ENCODE measurements at places on chromosomes 3 and 15.

GRCh38 chr3:81837071-81837593, 75.7 kb upstream of the GBE1 start:
- DNase-seq = no peak

GRCh38 chr15:27573805-27574485, 525.2 kb downstream of the OCA2 start:
- DNase-seq = no peak

DNA sequence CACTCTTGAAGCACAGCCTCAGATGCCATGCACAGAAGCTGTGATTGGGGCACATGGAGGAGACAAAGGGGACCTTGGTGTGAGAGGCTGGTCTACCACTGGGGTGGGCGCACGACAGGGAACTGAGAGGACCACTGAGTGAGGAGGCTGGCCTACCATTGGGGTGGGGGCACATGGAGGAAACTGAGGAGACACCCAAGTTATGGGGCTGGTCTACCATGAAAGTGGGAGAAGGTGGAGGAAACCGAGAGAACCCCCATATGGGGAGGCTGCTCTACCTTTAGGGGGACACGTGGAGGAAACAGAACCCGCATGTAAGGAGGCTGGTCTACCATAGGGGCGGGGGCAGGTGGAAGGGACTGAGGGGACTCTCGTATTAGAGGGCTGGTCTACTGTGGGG, 153.4 kb downstream of the FBLN2 start:
- DNase-seq = no peak

DNA sequence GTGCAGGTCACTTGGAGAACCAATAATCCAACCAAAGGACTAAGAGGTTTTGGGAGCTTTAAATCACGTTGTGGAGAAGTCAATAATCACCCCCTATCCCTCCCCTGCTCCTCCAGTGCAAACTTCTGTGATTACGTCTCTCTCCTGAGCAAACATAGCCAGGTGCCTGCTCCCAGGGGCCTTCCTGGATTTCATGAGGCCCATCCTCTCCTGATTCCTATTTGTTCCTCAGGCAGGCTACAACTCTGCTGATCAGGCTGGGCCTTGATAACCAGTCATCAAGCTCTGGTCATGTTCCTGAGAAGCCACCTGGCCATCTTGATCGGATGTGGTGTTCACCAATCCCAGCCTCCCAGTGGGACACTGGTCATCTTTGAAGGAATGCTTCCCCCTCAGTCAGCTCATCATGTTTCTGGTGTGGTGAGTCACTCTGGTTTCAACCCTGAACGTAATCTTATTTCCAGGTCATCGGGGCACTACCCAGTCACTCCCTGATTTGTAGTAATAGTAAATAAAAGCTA, 2.9 kb upstream of the ZNF710 start:
- no peak for DNase-seq

Measured in stimulated activated CD4-positive, alpha-beta T cell treated with anti-CD3 and anti-CD28 coated beads, Interleukin-1b, Interleukin-23, amount 100 ng/mL, for 1 hour (primary cell).